NCI-H446 (cell line): ENCODE measurements at places on chromosomes 3 and 15.

- DNase-seq = no peak
Measured at GRCh38 chr3:184568924-184569829, 7.6 kb downstream of the EPHB3 start.

- peak; percentile 90 for DNase-seq
Measured at GRCh38 chr3:115518100-115518852, 105.0 kb upstream of the GAP43 start.

GRCh38 chr3:50193746-50194127 lies 2.3 kb downstream of the GNAT1 start:
- DNase-seq = no peak

GRCh38 chr15:81643771-81644170 lies 269.8 kb upstream of the TMC3 start:
- DNase-seq = no peak

GRCh38 chr3:126677862-126678503 lies 23.1 kb upstream of the TXNRD3 start:
- peak; percentile 54 for DNase-seq

GRCh38 chr3:17832016-17832415 lies 89.6 kb upstream of the TBC1D5 start:
- no peak for DNase-seq

DNA sequence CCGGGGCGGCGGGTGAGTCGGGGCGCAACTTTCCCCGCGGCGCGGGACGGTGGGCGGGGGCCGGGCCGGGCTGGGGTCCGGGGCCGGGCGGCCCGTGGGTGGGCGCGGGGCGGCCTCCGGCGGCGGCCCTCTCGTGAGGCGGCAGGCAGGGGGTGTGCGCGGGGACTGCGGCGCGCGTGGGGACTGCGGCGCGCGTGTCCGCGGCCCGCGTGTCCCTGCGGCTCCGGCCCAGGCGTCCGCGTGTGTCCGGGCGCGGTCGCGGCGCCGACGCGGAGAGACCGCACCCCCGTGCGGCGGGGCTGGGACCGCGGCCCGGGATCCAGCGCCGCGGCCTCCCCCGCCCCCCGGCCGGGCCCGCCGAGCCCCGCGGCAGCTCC lies 349 bp downstream of the PLXNA1 start:
- DNase-seq = no peak

DNA sequence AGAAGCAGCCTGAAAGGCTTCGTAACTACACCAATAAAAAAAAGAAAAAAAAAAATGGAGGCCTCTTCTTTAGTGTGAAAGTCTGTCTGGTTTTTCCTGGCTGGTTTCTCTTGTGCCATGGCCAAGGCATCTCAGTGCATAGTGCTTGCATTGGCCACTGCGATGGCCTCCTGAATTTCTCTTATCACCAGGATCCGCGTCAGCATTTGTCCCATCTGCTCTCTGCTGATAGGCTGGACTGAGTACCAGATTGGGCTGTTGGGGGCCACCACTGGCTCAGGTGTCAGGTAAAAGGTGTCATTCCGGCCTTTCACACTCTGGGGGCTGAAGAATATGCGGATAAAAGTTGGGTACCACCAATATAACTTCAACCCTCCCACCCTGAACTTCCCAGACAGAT lies 1.1 kb upstream of the IMPDH2 start:
- DNase-seq = no peak

GRCh38 chr3:36496684-36497633 lies 116.7 kb downstream of the STAC start:
- no peak for DNase-seq

GRCh38 chr15:31302778-31303725 lies 23.6 kb upstream of the KLF13 start:
- DNase-seq = no peak

- DNase-seq = no peak
Measured at GRCh38 chr15:43250785-43251184, 15.9 kb downstream of the TGM5 start.

- DNase-seq = peak; percentile 80
Measured at GRCh38 chr3:146277953-146278631, 27.2 kb upstream of the PLSCR4 start.
